ENCODE measurements at places on chromosomes 7 and 10.

- no peak for DNase-seq
Measured at GRCh38 chr10:77574438-77574837, 63.2 kb downstream of the KCNMA1 start.

DNA sequence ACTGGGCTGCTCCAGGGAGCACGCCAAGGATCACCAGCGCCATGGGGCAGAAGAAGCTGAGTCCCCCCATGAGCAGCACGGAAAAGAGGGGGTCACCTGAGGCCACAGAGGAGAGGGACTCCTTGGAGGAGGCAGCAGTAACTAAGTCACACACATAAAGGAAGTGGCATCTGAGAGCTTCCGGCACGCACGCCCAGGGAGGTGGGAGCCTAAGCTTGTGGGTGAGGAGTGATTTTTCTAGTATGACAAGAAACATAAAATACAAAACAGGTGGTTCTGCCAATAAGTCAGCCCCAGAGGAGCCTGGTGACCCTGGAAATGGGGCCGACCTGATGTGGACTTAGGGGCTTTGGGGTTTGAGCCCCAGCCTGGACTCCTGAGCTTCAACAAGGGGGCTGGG lies 60.8 kb downstream of the CARD11 start:
- DNase-seq: no peak

DNA sequence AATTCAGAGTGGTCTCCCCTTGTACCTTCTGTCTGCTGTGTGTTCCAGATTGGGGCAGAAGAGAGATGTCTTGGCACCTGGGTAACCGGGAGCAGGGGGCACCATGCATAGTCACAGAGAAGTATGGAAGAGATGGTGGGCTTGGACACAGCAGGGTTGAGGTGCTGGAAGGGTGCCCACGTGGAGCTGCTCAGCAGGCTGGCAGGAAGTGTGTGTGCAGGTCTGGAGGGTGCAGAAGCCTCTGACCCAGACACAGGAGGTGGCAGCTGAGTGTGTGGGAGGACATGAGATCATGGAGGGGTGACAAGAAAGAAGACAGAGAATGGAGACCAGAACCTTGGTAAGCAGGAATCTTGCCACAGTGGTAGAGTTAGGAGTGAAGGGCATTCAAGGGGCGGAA lies 42.3 kb upstream of the DUSP5 start:
- no peak for DNase-seq

DNA sequence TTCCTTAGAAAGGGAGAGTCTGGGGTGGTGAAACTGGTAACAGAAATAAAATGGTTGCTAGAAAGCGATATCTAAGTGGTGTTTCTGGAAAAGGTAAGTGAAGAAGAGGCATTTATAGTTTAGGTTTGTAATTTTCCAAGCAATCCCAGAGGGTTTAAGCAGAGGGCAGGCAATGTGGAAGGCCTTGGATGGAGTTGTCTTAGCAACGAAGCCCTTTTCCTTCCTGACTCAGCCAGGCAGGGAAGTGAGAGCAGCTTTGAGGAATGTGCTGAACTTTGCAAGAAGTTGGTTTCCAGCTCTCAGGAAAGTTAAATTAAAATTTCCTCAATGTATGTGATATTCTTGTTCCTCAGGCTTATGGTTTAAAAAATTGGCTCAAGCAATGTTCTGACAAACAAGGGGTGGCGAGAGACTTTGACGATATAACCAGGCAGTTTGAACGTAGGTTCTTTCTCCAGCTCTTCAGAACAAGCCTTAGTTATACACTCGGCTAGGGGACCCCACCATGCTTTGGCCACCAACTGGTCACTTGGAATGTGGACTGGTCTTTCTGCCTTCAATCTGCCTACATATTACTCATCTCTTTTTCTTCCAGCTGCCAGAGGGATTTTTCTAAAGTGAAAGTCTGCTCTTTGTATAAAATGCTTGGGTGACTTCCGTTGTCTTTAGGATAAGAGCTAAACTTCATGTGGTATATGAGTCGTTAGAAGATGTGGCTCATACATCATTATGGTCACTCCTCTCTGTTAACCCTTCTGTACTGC lies 66.9 kb upstream of the SLC25A13 start:
- no peak for DNase-seq

GRCh38 chr10:77511498-77512218 lies 126.0 kb downstream of the KCNMA1 start:
- no peak for DNase-seq

DNA sequence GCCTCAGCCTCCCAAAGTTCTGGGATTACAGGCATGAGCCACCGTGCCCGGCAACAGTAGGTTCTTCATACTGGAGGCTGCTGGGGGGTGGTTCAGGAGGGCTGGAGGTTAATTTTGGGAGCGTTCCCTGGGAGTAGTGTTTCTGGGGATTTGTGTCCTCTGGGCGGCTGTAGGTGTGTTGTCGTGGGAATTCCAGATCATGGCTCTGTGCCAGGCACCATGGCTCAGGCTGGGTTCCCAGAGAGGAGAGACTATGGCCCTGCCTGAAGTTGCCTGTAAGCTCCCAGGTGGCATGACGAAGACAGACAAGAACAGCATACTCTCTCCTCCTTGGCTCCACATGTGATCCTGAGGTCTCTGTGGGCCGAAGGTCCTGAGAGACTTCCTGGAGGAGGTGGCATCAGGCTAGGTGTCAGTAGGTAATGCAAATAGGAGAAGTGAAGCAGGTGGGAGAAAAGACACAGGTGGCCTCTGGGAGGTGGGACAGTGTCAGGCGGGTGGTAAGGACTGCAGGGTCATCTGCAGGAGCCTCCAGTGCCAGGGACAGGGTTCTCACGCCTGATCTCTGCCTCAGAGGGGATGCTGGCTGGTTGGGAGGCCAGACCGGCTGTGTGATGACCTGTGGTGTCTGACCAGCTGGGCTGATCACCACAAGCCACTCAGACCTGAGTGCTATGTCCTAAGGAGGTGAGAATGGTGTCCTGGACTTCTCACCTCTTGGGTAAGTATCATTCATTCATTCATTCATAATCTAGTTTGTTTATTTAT lies 18.7 kb downstream of the CLIP2 start:
- DNase-seq: no peak

- DNase-seq: no peak
Measured at GRCh38 chr10:19579761-19580545, 236.3 kb upstream of the PLXDC2 start.

- no peak for DNase-seq
Measured at GRCh38 chr7:11336432-11336831, 362.8 kb downstream of the PHF14 start.

GRCh38 chr7:41698726-41699125 lies 4.2 kb downstream of the INHBA start:
- DNase-seq: no peak

- DNase-seq: no peak
Measured at GRCh38 chr10:66483966-66484365, 441.9 kb upstream of the LRRTM3 start.

- DNase-seq: no peak
Measured at GRCh38 chr7:54917613-54918391, 101.0 kb upstream of the EGFR start.

Measured in activated naive CD4-positive, alpha-beta T cell (primary cell).